ENCODE measurements at places on chromosomes 2 and 18. TPM values are rescaled to one million over a fixed set of nuclear protein-coding genes. Genes with fewer than 3 reads are reported as not detected.
A peak's percentile ranks its signal among the peaks of the same experiment; 100 is the strongest.

DNA sequence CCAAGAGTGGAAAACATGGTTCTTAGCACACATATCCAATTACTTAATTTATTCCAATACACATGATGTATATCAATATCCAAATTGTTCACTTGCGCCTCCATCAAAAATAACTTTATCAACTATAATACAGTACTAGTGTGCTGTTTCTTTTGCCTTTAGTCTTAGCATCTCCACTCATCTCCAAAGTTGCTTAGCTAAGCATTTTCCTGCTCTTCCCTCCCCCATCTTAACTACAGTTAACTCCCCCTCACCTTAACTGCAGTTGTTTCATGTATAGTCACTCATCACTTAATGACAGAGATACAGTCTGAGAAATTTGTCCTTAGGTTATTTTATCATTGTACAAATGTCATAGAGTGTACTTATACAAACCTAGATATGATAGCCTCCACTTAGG, 705.2 kb upstream of the LINC00305 start:
- no peak for DNase-seq

- no peak for DNase-seq
Measured at GRCh38 chr18:607930-608329, 11.1 kb downstream of the CLUL1 start.

DNA sequence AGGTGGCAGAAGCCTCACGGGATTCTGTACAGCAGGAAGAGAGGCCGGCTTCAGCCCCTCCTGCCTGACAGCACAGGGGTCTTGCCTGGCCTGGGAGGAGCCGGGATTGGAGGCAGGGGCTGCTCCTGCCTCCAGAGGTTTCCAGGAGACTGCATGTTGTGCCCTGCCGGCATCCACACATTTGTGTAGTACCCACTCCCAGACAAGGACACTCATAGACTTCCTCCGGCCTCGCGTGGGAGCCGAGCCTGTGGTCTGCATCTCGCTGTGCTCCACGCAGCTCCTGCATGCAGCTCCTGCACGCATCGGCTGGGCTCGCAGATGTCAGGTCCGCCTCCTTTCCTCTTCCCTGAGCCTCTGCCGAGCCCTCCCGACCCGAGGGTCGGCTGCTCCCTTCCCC, 34.7 kb downstream of the TPO start:
- no peak for DNase-seq

- no peak for DNase-seq
Measured at GRCh38 chr2:181304011-181304844, 153.0 kb upstream of the ITGA4 start.

DNA sequence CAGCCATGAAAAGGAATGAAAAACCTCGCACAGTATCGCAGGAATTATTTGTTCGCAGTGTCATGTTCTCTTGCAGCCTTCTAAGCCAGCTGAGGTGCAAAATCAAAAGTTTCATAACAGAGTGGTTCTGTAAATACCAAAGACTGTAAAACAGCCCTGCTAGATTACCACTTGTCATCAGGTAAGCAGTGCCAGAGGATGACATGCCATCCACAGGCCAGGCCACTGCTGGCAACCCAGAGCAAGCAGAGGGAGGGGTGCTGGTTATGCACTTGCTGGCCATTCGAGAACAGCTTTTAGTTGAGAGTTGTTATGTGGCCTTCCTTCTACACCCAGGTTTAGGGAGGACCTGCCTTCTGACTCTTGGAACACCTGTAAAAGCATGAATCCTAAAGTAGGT, 114.3 kb upstream of the MGAT5 start:
- no peak for DNase-seq

- DNase-seq: no peak
Measured at GRCh38 chr2:168293766-168294165, 46.4 kb upstream of the STK39 start.

GRCh38 chr2:189821953-189822748, 37.9 kb downstream of the PMS1 start:
- no peak for DNase-seq

DNA sequence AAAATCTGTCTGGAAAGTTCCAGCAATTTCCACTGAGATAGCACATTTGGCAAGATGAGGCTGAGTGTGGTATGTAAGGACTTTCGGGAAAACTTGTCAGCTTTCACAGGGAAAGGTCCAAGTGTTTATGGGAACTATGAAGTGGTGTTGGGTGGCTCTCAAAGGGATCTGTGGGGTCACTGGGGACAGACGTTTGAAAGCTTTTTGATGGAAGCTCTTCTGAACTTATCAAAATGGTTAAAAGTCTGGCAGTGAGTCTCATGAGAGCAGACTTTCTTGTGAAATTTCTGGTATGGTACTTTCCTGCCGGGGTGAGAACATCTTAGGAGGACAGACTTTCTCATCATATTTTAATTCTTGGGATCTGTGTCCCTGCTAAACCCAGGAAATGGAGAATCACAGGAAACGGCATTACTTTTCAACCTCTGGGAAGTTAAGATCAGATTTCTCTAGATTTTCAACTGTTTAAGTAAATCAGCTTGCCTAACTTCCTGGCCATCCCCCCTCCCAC, 546.3 kb upstream of the ZEB2 start:
- DNase-seq: no peak

GRCh38 chr2:226873051-226873620, 37.3 kb downstream of the RHBDD1 start:
- no peak for DNase-seq

GRCh38 chr2:204289066-204289465, 256.2 kb upstream of the PARD3B start:
- no peak for DNase-seq

GRCh38 chr18:24198461-24198860, 59.6 kb downstream of the CABYR start:
- DNase-seq: no peak

GRCh38 chr18:44180683-44181082, 500.0 kb upstream of the SETBP1 start:
- DNase-seq: no peak

- DNase-seq: no peak
Measured at GRCh38 chr2:45843136-45843535, 191.7 kb downstream of the PRKCE start.

DNA sequence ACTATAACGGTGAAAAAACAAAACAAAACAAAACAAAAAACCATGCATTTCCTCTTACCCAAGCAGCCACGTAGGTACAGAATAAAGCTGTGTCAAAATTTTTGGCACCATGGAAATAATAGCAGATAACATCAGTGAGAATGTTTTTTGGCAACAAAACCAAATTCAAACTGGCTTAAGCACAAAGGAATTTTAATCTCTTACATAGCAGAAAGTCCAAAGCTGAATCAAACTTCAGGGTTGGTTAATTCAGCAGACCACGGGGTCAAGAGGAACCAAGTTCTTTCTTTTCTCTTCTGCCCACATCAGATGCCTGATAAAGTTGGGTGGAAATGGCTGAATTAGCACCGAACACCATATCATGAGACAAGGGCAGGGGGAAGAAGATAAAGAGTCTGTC, 129.5 kb downstream of the PAX3 start:
- DNase-seq: no peak

GRCh38 chr2:219280651-219281050, 1.5 kb downstream of the DNAJB2 start:
- no peak for DNase-seq

DNA sequence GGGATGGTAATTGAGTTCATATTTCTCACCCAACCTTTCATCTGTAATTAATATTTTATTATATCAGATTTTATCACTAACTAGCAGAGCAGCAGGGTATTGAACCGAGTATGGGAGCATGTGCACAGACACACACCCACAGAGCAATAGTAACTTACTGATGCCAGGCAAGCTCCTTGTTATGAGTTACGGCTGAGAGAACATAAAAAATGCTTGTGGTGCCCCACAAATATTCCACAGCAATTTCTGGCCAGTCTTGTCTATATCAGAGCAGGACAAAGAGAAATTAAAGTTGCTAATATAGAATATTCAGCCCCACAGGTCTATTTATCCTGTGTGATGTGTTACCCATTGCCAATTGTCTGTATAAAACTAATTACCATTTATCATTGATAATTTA, 501.8 kb upstream of the RAB12 start:
- DNase-seq: no peak

DNA sequence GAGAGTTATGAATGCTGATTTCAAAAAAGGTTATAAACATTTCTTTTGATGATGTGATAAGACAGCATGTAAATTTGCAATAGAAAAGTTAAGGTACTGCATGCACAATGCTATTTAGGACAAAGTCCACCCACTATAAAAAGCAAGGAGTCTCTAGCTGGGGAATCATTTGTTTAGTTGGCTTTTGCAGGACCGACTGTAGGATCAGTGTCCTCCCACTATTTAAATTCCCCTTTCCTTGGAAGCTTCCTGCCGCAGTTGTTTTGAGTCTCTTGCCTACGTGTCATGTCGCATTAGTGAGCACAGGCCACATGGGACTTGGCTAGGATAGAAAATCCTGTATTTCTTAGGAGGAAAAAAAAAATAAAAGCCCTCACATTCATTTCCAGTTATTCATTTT, 13.1 kb downstream of the QPCT start:
- no peak for DNase-seq

DNA sequence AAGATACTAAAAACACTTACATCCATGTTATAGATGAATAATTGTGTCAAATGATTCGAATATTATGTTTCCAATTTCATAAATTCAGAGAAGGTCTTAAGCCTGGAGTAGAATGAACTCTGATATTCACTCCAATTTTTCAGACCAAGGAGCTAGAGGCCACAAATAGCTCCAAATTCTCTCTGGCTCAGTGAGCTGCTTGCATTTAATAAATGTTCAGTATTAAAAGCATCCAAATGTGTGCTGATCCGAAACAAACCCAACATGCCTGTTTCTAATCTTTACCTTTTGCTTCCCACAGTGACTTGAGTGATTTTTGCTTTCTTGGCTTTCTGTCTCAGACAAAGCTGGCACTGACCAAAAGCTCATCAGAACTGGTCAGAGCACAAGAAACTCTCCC, 291.4 kb downstream of the CCDC85A start:
- no peak for DNase-seq

DNA sequence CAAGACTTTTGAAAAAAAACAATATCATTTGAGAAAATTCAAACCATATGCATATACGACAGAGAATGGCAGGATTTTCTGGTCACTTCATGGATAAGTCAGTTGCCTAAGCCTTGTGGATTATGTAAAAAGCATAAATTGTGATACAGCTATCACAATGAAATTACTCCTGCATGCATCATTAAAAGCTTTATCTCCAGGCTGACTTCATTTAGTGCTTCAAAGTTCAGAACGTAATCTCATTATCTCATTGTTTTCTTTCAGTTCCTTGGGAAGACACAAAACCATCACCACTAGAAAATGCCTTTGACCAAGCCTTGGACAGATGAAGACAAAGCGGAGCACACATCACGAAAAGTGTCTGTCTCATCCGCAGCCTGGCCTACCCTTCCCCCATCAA, 57.0 kb downstream of the L3MBTL4 start:
- DNase-seq: no peak

DNA sequence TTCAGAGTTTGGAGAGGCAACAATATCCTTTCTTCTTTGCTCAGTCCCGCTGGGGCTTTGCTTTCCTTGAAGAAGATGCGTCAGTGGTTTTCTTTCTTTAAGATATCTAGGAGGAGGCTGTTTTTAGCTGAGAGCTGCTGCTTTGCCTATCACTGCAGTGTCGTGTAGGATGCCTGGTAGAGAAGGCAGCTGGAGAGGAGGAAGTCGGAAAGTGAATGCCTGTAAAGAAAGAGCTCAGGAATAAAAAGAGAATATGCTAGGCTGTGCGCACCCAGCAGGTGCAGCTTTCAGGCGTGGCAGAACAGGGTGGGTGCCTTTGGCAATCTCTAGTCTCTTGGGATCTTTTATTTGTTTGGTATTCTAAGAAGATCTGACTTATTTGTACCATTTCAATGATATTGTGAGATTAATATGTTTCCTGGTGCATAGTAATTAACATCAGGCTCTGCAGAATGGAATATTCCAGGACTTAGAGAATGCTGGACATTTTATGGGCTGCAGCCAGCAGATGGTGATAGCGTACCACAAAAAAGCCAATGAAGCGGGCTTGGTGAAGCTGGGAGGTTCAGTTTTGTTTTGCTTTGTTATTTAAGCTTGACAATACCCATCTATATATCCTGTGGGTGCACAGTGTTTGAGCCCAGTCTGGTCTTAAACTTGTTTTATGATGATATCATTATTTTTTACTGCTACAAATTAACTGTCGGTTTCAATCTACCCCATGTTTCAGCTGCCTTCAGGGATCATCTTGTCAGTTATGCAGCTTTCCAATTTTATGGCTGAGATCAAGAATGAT, 34.9 kb downstream of the CAVIN2 start:
- DNase-seq: peak; percentile 17

- DNase-seq: peak; percentile 16
Measured at GRCh38 chr18:12271376-12272235, 17.4 kb downstream of the CIDEA start.

- DNase-seq: peak; percentile 65
Measured at GRCh38 chr2:70340761-70341476, 39.1 kb upstream of the FAM136A start.

DNA sequence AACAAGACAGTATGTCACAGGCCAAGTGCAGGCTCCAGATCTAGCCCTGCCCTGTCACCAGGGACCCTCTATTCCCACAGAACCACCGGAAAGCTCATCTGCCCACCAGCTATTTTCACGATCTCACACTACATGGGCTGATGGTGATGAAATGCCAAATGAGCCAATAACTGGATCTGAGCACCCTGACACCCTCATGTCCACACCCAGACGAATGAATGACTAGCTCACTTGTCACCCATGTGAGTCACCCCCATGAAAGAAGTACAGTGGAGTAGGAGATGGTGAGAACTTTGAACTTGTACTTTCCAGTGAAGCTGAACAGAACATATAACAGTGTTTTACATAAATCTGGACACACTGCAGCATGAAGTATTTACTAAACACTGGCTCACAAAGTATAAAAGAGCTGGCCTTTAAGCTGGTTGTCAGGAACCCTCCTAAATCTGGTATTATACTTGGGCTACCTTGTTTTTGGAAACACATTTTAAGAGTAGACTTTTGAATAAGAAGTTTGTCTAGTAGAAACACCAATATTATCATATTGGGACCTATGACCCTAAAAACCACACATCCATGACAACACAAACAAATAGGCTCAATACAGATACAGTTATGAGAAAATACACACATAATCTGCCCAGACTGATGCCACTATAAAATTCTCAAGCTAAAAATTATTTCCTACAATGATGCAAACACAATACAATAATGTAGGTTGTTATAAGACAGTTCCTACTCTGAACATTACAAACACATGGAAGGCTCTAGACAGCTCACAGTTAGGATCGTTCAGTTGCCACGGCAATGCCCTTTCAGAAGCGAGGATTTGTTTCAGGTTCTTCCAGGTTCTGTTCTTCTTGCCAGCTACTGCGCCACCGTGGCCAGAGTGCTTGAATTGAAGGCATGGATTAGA, 19.0 kb downstream of the INO80C start:
- no peak for DNase-seq

Gene ITGA6
- total RNA-seq: 119 TPM

Gene PRADC1
- 7.8 TPM for total RNA-seq

Gene GPAT2
- 9.9 TPM for total RNA-seq

Gene KYNU
- total RNA-seq: 0.65 TPM

Gene SERPINB4
- not detected for total RNA-seq

Gene ATP6V1B1
- not detected for total RNA-seq

Gene TMEM200C
- not detected for total RNA-seq

Gene SRD5A2
- not detected for total RNA-seq

Gene PLCL1
- total RNA-seq: 8.8 TPM

Gene GKN1
- total RNA-seq: not detected

Gene MAIP1
- total RNA-seq: 18.5 TPM

Gene SCN1A
- not detected for total RNA-seq

Gene MRPL19
- total RNA-seq: 32.7 TPM

Gene SERPINB10
- not detected for total RNA-seq

Gene CFAP65
- total RNA-seq: not detected

Gene GPBAR1
- total RNA-seq: 1.1 TPM

Gene REG3G
- total RNA-seq: not detected

Gene AGXT
- not detected for total RNA-seq
